Large intestine (tissue), 12 donors: ENCODE measurements at places on chromosomes 13 and 19.

GRCh38 chr13:104594806-104595205 is 1528.6 kb upstream of the SLC10A2 start:
- peaks cover 3% of the 10 kb centered on the region for H3K4me1 ChIP-seq
- H3K36me3 ChIP-seq: no peaks in the 10 kb centered on the region
- H3K27ac ChIP-seq: no peak overlapping the region
- H3K27me3 ChIP-seq: no peaks in the 10 kb centered on the region

DNA sequence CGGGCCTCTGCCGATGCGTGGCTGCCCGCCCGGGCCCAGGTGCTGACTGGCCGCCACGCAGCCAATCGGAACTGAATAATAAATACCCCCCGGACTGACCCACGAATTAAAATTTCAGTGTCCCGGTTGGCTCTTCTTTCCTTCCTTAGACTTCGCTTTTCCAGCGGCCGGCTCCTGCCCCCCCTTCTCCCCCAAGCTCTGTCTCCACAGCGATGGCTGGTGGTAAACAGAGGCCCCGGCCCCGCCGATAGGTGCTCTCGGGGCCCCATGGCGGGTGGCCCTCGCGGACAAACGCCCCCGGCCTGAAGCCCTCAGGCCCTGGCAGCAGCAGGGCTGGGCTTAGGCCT is 2.6 kb downstream of the ZBTB7A start:
- H3K4me1 ChIP-seq: peaks cover 45% of the 10 kb centered on the region
- H3K36me3 ChIP-seq: peaks cover 26% of the 10 kb centered on the region
- H3K4me3 ChIP-seq: peak overlapping the region; percentile 80
- H3K27ac ChIP-seq: peak overlapping the region; percentile 92

DNA sequence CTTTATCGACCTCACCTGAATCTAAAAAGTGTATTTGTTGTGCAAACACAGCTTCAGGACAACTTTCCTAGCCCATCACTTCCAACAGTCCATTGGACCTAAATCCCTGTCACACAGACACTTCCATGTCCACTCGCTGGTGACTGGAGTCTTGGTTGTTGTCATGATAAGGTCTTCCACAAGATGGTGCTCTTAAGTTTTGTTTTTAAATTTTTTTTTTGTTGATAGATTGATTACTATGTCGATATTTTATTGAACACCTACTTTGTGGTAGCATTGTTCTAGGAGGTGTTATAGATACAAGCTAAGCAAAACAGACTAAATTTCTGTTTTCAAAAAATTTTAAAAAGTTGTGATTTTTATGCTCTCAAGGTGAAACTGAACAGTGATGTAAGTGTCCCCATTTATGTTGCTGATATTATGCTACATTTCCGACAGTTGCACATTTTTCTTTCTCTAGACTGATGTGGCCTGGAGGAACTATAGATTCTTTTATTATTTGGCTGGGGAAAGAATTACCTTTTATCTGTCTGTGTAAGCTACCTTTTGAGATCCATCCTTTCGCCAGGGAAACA is 8.1 kb upstream of the ERICH6B start:
- H3K36me3 ChIP-seq: no peaks in the 10 kb centered on the region
- H3K27me3 ChIP-seq: peaks cover 10% of the 10 kb centered on the region
- DNase-seq: no peak
- H3K27ac ChIP-seq: no peak overlapping the region
- no peak overlapping the region for H3K4me3 ChIP-seq
- no peaks in the 10 kb centered on the region for H3K4me1 ChIP-seq

DNA sequence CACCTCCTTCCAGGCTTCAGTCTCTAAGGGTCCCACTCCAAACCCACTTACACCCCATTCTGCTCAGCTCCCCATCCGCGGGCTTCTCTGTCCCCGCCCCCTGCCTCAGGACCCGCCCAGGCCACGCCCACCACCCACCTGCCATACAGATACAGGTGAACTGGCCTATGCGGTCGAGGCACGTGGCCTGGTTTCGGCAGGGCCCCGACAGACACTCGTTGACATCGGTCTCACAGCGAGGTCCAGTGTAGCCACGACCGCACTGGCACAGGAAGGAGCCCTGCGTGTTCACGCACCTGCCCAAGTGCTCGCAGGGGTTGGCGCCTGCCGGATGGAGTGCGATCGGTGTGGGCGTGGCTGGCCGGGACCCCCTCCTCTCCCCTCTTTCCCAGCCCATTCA is 11.9 kb downstream of the NOTCH3 start:
- no peaks in the 10 kb centered on the region for H3K27me3 ChIP-seq
- H3K36me3 ChIP-seq: peaks cover 17% of the 10 kb centered on the region
- no peak for DNase-seq
- no peak overlapping the region for H3K27ac ChIP-seq
- H3K4me1 ChIP-seq: no peaks in the 10 kb centered on the region
- no peak overlapping the region for H3K4me3 ChIP-seq

GRCh38 chr19:40033989-40034560 is 22.0 kb downstream of the ZNF780B start:
- no peak for DNase-seq
- H3K27me3 ChIP-seq: no peaks in the 10 kb centered on the region
- no peak overlapping the region for H3K27ac ChIP-seq
- H3K4me1 ChIP-seq: no peaks in the 10 kb centered on the region
- H3K36me3 ChIP-seq: no peaks in the 10 kb centered on the region

DNA sequence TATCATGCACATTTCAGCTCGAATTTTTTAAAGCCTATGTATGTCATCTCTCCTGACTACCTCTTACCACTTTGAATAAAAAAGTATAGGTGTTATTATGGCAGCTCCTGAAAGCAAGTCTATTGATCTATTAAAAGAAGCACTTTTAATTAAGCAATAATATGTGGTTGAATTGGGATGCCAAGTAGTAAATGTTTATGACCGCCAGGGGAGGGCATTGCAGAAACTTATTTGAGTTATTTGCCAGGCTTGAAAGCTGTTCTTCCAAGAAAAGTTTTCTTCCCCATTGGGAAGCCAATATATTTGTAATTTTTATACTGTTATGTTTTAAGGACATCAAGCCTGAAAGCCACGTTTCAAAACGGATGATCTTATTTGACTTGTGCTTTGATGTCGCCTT is 88.1 kb upstream of the SOX21 start:
- H3K4me3 ChIP-seq: no peak overlapping the region
- H3K36me3 ChIP-seq: no peaks in the 10 kb centered on the region

GRCh38 chr13:103539265-103539664 is 473.0 kb upstream of the SLC10A2 start:
- no peak for DNase-seq
- H3K4me1 ChIP-seq: no peaks in the 10 kb centered on the region
- no peak overlapping the region for H3K4me3 ChIP-seq
- H3K27ac ChIP-seq: no peak overlapping the region
- H3K36me3 ChIP-seq: no peaks in the 10 kb centered on the region

DNA sequence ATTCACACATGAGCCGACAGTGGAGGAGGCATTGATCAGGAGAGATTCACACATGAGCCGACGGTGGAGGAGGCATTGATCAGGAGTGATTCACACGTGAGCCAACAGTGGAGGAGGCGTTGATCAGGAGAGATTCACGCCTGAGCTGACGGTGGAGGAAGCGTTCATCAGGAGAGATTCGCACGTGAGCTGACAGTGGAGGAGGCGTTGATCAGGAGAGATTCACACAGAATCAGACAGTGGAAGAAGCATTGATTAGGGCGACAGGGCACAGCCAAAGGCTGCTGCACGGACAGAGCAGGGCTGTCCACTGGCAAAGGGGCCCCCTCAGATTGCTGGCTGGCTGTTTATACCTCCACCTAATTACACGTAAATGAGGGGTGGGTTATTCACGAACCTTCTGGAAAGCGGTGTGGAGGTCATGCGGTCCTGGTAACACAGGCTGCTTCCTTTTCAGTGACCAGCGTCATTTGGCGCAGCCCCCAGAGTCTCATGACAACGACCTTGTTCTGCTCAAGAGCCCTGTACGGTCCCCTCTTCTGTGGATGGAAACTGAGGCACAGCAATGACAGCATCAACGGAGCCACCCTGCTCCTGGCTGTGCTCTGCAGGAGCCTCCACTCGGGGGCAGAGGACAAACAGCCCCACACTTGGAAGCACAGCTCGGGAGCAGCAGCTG is 50.6 kb upstream of the GAS6 start:
- DNase-seq: no peak
- peaks cover 9% of the 10 kb centered on the region for H3K27me3 ChIP-seq
- no peak overlapping the region for H3K4me3 ChIP-seq
- no peaks in the 10 kb centered on the region for H3K36me3 ChIP-seq

DNA sequence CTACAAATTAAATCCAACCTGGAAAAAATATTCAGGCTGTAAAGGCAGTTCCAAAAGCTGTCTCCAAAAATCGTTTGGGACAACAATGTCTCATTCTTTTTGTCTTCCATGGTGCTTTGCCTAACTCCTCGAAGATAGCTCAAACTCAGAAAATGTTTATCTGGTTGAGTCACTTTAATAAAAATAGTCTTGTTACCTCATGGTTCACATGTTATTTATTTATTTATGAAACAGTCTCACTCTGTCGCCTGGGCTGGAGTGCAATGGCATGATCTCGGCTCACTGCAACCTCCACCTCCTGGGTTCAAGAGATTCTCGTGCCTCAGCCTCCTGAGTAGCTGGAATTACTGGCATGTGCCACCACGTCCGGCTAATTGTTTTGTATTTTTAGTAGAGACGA is 4.9 kb upstream of the BRD4 start:
- H3K4me1 ChIP-seq: no peaks in the 10 kb centered on the region
- H3K27me3 ChIP-seq: no peaks in the 10 kb centered on the region
- H3K4me3 ChIP-seq: no peak overlapping the region
- no peak for DNase-seq
- no peak overlapping the region for H3K27ac ChIP-seq

DNA sequence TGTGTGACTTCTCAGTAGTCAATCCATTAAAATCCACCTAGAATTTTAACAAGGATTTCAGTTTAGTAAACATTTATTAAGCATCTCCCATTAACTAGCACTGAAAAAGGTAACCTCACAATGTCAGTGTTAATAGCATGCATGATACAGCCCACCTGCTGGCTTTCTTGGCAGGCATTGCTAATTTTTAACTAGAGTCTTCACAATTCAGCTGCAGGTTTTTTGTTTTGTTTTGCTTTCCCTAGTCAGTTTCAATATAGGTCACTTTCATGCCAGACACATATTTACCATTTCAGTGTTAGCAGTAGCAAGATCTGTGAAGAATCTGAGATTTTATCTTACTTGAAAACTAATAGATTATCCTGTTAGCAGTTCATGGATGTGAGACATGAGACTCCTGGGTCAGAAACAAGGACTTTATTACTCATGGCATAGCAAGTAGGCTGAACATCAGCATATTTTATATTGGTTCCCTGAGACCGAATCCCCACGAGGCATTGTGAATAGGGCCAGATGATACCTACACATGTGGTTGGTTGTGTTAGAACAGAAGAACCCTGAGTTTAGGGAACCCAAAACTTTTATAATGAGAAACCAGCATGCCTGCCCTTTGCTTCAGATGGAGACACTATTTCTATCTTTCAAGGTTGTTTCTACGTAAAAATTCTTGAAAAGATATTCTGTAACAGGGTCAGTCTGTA is 198.0 kb upstream of the HTR2A start:
- H3K4me1 ChIP-seq: no peaks in the 10 kb centered on the region
- H3K27ac ChIP-seq: no peak overlapping the region
- no peak overlapping the region for H3K4me3 ChIP-seq
- no peaks in the 10 kb centered on the region for H3K36me3 ChIP-seq
- H3K27me3 ChIP-seq: no peaks in the 10 kb centered on the region

DNA sequence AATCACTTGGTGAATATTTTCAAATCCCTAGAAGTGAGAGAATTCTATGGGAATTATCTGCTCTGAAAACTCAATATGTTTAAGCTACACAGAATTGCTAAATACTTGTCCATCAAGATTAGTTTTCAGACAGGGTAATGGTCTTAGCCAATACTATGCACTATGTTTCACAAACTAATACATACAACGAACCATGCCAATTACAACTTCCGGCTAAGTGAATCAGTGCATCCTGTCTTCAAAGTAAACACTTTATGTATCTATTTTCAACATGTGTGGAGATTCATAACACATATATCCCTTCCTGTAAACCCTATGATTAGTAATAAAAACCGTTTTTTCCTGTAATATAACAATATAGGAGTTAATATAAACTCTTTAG is 181.5 kb downstream of the POSTN start:
- H3K36me3 ChIP-seq: no peaks in the 10 kb centered on the region
- no peaks in the 10 kb centered on the region for H3K4me1 ChIP-seq
- no peak overlapping the region for H3K4me3 ChIP-seq
- no peak overlapping the region for H3K27ac ChIP-seq

- DNase-seq: no peak
- H3K4me3 ChIP-seq: no peak overlapping the region
- no peak overlapping the region for H3K27ac ChIP-seq
- no peaks in the 10 kb centered on the region for H3K4me1 ChIP-seq
- peaks cover 5% of the 10 kb centered on the region for H3K36me3 ChIP-seq
Observed at GRCh38 chr13:31261241-31261640, 61.5 kb downstream of the B3GLCT start.

- H3K36me3 ChIP-seq: no peaks in the 10 kb centered on the region
- peaks cover 20% of the 10 kb centered on the region for H3K4me1 ChIP-seq
- no peak for DNase-seq
- peaks cover 69% of the 10 kb centered on the region for H3K27me3 ChIP-seq
- H3K27ac ChIP-seq: no peak within 1 kb of the TSS
Observed at GRCh38 chr19:1000095-1000494, at the start of gene GRIN3B. GRIN3B (plus strand) TSS chr19:1000419; CDS start chr19:1000438, 19 bp downstream.

DNA sequence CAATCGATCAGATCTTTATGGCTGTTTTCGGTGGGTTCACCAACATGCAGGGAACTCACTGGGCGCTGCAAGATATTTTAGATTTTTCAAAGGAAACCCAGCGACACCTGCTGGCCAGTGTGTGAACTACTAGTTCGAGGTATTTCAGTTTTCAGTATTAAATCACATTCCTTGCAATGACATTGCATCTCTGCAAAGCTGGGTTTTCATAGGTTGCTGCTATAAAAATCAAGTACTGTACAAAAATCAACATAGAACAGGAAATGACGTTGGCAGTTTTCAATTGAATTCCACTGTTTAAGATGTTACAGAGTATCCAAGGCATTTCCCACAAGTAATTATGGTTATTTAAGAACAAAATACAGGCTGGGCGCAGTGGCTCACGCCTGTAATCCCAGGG is 17.6 kb downstream of the LIG1 start:
- peaks cover under 1% of the 10 kb centered on the region for H3K4me1 ChIP-seq
- peaks cover 40% of the 10 kb centered on the region for H3K36me3 ChIP-seq
- H3K4me3 ChIP-seq: no peak overlapping the region
- DNase-seq: peak; percentile 16
- no peak overlapping the region for H3K27ac ChIP-seq

GRCh38 chr13:99606324-99607066 is 105.2 kb downstream of the TM9SF2 start:
- peaks cover 11% of the 10 kb centered on the region for H3K4me1 ChIP-seq
- peak within 1 kb of the TSS; percentile 93 for H3K27ac ChIP-seq
- no peaks in the 10 kb centered on the region for H3K27me3 ChIP-seq
- no peaks in the 10 kb centered on the region for H3K36me3 ChIP-seq
- peak within 1 kb of the TSS; percentile 90 for H3K4me3 ChIP-seq
- DNase-seq: peak; percentile 87
